ENCODE measurements at places on chromosomes 2 and 18.

DNA sequence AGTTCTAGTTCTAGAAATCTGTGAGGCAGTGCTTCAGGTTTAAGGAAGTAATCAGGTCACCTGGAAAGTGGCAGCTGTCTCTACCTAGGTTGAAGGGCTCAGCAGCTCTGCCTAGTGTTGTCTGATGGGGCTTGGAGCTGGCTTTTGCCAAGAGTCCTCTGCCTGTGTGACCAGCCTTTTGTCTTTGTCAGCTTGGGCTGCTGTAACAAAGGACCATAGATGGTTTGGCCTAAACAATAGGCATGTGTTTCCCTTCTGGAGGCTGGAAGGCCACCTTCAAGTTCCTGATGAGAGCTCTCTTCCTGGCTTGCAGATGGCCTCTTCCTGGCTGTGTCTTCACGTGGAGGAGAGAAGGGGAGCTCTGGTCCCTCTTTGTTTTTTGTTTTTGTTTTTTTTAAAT lies 13.3 kb downstream of the UBE2F start:
- no peak for DNase-seq

DNA sequence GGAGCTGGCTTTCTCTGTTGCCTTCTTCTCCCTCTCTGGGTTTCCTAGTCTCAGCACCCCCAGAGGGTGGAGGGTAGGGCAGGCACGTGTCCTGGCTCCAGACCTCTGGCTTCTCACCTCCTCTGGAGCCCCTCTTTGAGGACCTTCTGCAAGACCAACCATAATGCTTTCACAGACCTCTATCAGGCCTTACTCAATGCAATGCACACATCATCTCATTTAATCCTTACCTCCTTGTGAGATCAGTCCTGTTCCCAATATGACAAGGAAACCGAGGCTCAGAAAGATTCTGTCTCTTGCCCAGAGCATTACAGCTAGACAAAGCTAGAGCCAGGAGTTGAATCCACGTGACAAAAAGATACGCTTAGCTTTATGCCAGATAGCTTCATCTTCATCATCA lies 8.2 kb downstream of the ATOH8 start:
- DNase-seq = no peak

GRCh38 chr2:130391058-130391871 lies 35.4 kb downstream of the PTPN18 start:
- DNase-seq = peak; percentile 55

- no peak for DNase-seq
These were observed 103.4 kb downstream of the LDLRAD4 start for GRCh38 chr18:13321923-13322322.

DNA sequence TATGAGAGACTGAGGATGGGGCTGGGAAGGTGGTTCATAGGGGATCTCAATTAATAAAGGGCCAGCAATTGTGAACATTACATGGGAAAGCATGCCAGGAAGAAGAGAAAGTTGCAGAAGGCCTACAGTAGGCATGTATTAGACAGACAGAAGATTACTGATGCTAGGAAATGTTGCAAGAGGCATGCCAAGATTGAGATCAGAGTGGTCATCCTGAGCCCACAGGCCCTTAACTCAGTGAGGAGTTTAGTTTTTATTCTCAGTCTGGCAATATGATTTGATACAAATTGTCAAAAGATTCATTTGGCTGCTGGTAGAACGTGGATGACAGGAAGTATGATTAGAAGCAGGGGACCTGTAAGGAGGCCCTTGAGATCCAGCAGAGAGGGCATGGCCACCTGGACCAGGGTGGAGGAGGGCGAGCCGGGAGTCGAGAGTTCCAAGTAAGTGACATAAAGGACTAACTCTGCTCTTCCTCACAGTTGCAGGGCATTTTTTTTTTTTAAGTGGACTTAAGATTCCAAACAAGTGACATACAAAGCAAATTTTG lies 54.9 kb downstream of the EPHA4 start:
- no peak for DNase-seq

GRCh38 chr2:165573534-165574461 lies 104.3 kb downstream of the CSRNP3 start:
- no peak for DNase-seq

GRCh38 chr2:43084699-43085091 lies 141.7 kb downstream of the ZFP36L2 start:
- DNase-seq = no peak

DNA sequence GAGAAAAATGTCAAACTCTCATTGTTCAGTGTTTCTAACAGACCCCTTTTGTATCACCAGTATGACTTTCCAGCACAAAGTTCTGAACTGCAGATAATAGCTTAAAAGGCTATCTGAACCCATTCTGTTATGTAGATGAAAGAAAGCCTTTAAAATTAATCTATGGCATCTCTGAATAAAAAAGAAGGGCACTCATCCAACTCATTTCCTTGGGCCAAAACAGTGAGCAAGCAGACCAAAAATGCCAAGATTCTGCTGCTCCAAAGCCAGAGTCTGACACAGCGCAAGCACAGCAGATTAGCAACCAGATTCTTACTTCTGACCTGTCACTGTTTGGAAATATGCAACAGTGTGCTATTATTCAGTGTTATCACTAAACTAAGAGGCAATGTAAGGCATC lies 22.6 kb upstream of the ITGA6 start:
- DNase-seq = no peak

DNA sequence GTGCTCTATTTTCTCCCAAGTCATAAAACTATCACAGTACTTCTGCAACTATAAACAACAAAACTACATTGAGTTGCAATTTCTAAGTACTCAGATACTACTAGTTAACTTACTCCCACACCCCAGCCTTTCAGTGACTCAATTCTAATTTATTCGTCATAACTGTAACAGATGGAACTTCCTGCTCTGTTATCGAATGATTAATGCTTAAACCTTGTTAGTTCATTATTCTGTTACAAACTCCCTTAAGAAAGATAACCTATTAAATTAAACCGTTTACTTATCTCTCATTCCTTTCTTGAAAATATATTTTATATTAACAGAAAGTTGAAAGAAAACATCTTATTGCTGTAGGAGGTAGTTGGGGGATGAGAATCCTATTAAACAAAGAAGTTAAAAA lies 17.0 kb downstream of the TNFAIP6 start:
- DNase-seq = no peak

DNA sequence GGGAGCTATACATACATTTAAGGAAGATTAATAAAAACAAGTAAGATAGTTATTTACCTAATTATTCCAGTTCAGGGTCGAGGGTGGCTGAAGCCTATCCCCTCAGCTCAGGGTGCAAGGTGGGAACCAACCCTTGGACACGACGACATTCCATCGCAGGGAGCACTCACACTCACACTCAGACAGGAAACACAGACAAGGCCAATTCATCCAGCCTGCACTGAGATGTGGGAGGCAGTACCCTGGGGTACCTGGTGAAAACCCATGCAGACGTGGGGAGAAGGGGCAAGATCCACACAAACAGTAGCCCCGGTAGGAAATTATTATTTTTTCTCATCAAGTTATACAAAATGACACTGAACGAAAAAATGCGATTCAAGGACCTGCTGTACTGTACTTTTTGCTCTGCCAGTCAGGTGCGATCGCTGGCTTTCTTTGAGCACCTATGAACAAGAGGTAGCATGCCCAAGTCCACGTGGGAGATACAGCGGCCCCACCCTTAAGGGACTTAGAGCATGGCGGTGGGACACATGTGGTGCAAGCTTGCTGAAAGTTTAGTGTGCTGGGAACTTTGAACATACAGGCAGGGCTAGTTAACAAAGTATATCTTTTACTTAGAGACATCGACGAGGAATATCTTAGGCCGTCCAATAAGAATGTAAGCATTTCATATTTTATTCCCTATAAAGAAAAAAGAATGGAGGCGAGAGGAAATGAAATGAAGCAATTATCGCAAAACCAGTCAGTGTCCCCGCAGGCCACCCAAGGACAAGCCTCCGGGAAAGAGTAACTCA lies 624 bp downstream of the METTL8 start:
- DNase-seq = no peak

GRCh38 chr2:210966330-210966729 lies 409.9 kb downstream of the CPS1 start:
- no peak for DNase-seq

DNA sequence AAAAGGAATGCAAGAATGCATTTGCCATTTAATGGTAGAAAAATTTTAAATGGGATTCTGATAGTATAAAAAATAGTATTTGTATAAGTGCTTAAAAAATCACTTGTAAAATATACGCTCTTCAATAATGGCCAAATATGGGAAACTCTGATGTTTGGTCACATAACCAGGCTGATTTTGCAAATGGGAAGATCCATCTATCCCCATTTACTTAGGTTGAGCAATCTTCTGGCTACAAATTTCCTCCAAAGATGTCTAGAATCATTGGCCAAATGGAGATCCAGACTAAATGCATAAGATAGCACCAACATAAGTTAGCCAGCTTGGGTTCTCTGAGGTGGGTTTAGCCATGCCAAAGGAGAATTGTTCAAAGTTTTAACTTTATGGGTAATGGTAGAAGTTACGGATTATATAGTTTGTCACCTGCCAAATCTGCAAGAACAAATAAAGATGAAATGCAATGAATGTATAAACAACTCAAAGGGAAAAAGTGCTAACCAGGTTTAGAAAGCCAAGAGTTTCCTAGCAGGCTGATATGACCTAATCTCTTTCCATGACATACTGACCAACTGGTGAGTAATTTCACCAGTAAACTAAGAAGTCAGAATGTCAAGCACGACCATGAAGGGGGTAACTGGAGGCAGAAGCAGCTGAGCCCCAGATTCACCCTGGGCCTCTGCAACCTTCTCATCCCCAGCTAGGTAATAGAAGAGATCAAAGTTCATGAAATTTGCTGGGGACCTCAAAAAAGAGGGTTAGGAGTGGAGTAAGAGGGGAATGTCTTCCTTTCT lies 10.0 kb downstream of the RHOB start:
- no peak for DNase-seq

DNA sequence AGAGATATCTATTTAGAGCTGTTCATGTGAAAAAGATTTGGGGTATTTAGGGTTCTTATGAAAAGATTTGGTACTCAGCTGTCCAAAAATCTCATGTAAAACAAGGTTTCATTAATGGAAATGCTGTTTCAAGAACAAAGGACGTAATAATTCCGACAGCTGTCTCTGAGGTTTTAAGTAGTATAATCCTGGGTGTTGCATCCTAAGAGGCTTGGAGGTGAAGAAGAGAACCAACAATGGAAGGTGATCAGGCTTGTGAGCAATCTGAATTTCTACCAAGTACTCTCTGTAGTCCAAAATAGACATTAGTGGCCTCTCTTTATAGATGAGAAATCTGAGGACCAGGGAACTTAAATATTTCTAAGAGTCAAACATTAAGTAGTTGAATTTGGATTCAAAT lies 205.1 kb downstream of the BABAM2 start:
- no peak for DNase-seq

DNA sequence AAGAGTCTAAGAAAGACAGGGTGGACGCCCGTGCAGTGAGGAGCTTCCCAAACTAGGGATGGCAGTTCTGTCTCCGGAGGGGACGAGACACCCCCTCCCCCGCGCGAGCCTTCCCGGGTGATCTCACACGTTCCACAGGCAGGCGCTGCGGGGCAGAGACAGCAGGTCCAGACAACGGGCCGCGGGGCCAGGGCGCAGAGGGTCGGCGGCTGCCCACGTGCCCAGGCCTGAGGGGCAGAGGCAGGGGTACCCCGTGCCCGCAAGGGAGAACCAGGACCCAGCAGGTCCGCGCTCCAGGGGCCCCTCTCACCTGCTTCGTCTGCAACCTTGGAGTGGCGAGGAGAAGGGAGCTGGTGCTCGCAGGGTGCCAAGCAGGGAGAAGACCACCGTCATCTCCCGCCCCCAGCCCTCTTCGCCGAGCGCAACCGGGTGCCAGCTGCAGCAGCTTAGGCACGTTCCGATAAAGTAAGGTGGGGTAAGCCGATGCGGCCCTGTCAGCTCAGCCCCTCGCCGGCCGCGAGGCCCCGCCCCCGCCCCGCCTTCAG lies at the start of gene GPR155:
Gene GPR155, minus strand, starts transcription at position 467 of the 545 bp plus-strand sequence. CDS start 5,073 bp downstream, outside the sequence.
- no peak for DNase-seq

DNA sequence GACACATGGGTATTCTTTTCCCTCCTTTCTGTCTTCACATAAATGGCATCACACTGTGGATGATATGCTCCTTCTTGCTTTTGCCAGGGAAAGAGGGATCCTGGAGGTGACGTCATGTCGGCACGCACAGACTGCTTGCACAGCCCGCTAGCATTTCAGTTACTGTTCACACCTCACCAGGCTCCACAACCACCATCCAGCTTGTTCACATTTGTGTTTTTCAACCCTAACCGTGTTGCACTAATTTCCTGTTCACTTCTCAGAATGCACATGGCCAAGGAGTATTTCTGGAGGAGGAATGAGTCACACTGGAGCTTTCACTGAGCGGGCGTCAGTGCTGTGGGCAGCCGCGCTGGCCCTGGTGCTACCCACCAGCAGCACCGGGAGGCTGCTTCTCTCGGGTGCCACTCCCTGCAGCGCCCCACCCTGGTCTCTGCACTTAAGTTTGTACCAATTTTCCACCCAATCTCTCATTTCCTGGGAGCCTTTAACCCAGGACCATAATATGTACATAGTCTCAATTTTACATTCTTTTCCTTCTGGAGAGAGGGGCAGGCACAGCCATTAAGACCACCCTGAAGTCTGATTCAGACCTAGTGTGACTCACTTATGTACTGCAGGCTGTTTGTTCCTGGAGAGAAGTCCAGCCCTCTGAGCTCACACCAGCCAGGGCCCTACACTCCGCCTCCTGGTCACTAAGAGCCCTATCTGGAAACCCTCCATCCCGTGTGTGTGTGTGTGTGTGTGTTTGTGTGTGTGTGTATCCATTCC lies 65.1 kb downstream of the MBP start:
- DNase-seq = no peak

GRCh38 chr18:74148543-74149070 lies 284 bp downstream of the TIMM21 start:
- no peak for DNase-seq

- DNase-seq = peak; percentile 30
These were observed 60.1 kb downstream of the EMILIN2 start for GRCh38 chr18:2906704-2907549.

DNA sequence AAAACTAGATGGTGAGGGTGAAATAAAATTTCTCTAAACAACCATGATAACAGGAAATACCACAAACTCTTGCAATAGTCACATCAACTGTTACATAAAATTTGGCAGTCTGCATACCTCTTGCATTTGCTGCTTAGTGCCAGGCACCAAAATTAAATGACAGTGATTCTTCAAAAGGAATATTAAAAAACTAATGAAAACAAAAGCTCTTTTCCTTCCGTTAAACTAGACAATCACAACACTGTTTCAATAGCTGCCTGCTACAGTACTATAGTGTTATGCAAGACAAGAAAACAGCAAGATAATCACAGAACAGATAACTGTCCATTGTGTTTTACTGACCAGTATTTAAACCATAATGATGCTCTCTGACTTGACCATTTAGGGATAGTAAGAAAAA lies 239.0 kb upstream of the SMAD7 start:
- DNase-seq = no peak

DNA sequence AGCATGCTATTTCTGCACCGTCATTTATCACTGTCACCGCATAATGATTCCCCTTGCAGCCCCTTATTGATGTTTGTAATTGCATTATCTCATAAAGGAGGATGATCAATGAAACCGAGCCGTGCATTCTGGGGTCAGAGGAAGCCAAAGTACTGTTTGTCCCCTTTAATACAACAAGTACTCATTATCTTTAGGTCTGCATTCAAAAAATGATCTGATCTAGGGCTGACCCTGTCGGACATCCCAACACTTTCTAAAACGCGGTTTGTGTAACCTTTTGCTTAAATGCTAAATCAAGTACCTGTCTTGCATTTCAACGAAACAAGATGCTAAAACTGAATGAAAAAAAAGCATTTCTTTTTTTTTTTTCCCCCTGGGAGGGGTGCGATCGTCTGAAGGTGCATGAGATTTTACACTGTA lies 143.8 kb downstream of the MEIS1 start:
- DNase-seq = no peak

All from stimulated activated CD4-positive, alpha-beta T cell treated with anti-CD3 and anti-CD28 coated beads, TNF-alpha, amount 100 ng/mL, for 1 hour (primary cell).